Activated T-helper 1 cell treated with anti-CD3 and anti-CD28 coated beads, Interleukin-12 subunit alpha, Interleukin-12 subunit beta, Interleukin-2, Interleukin-4 antibody, amounts not matched to agents 30 ng/mL and 10 ng/mL and 1 ng/mL, durations not matched to agents 14 hours and 24 hours and 36 hours (primary cell): ENCODE measurements at places on chromosomes 3 and 15. TPM values are rescaled to one million over a fixed set of nuclear protein-coding genes. Genes with fewer than 3 reads are reported as not detected.

DNA sequence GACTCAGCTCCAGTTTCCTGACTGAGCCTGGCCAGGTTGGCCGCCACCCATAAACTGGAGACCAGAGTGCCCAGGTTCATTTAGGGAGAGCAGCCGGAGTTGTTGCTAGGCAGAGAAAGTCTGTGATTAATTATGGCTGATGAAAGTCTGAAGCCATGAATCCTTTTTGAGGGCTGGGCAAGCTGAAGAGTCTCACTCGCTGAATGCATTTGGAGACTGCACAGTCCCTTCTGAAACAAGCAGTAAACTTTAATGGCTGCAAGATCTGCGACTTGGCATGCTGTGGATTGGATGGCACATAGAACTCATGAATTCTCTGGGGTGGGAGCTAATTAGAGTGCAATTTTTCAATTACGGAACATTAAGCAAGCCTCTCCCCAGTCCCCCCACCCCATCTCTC is 282.1 kb downstream of the RPLP1 start:
- H3K36me3 ChIP-seq, result peaks cover 2% of the 10 kb centered on the region
- peaks cover 15% of the 10 kb centered on the region for H3K4me1 ChIP-seq
- H3K27ac ChIP-seq, result no peak overlapping the region
- peaks cover 25% of the 10 kb centered on the region for H3K27me3 ChIP-seq
- no peak for DNase-seq

The THSD4 gene
- total RNA-seq, result not detected in 2 replicates

GRCh38 chr3:112117841-112118571 is 15.0 kb downstream of the GCSAM start:
- no peaks in the 10 kb centered on the region for H3K27me3 ChIP-seq
- no peak for DNase-seq
- H3K4me1 ChIP-seq, result peaks cover 39% of the 10 kb centered on the region
- peaks cover 40% of the 10 kb centered on the region for H3K36me3 ChIP-seq

The ROPN1 gene
- not detected in 2 replicates for total RNA-seq

GRCh38 chr3:177552051-177552450 is 354.8 kb upstream of the TBL1XR1 start:
- H3K36me3 ChIP-seq, result no peaks in the 10 kb centered on the region
- H3K4me3 ChIP-seq, result no peak overlapping the region
- H3K4me1 ChIP-seq, result peaks cover 22% of the 10 kb centered on the region

DNA sequence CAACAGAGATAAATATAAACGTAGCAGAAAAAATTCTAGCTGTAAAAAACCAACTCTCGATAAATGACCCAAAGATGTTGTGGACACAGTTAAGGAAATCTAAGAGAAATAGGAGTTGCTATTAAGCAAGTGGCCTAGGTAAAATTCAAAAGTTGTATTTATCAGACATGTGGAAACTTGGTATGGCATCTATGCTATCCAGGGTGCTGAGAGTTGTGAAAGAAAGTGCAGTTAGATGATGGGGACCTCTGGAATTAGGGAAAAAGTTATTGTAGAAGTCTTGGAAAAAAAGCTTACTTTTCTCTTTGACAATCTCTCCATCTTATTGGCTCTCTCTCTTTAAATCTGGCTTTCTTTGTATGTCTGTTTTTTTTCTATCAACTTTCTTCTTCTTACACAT is 1090.9 kb downstream of the TBL1XR1 start:
- peaks cover 1% of the 10 kb centered on the region for H3K27me3 ChIP-seq
- no peak for DNase-seq
- H3K27ac ChIP-seq, result no peak overlapping the region
- H3K4me1 ChIP-seq, result no peaks in the 10 kb centered on the region
- no peak overlapping the region for H3K4me3 ChIP-seq
- no peaks in the 10 kb centered on the region for H3K36me3 ChIP-seq

DNA sequence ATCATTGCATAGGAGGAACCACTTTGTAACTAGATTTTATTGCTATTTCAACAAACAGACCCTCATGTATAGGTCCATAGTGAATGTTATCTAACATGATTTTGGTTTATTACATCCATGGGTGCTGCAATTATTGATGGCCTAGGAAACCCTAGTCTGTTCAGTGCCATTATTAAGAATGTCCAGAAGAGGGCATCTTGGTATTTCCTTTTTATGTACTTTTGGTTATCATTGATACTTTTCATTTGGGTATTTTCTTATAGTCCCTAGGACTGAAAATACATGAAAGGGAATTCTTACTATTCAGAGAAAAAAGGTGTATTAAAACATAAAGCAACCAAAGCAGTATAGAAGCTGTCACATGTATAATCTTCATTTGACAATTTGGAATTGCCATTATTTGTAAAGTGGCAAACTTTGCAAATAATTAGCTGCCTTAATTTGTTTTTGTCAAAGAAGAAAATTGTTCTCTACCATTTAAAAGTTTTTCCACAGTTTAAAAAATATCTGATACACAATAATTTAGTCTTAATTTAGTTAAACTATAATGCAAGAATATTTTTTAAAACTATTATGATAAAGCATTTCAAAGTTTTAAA is 48.7 kb downstream of the CNOT10 start:
- H3K36me3 ChIP-seq, result peaks cover 21% of the 10 kb centered on the region
- DNase-seq, result no peak
- no peak overlapping the region for H3K4me3 ChIP-seq
- no peaks in the 10 kb centered on the region for H3K27me3 ChIP-seq
- H3K27ac ChIP-seq, result no peak overlapping the region

DNA sequence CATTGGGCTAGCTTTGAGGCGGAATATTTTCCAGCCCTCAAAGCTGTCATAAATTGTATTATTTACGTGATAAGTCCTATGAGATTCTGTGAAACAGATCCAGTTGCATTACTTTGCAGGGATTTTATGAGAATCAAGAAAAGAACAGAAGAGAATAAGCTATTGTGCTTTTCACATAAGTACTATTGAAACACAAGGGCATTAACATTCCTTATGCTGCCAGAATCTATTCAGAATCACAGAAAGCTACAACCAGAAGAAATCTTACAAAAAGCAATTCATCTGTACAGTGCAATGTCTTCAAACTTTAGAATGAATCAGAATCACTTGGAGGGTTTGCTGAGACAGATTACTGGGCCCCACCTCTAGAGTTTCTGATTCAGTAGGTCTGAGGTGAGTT is 10.6 kb upstream of the CACNA1D start:
- DNase-seq, result no peak
- no peaks in the 10 kb centered on the region for H3K36me3 ChIP-seq
- H3K4me1 ChIP-seq, result no peaks in the 10 kb centered on the region
- no peak overlapping the region for H3K27ac ChIP-seq
- peaks cover 22% of the 10 kb centered on the region for H3K27me3 ChIP-seq

DNA sequence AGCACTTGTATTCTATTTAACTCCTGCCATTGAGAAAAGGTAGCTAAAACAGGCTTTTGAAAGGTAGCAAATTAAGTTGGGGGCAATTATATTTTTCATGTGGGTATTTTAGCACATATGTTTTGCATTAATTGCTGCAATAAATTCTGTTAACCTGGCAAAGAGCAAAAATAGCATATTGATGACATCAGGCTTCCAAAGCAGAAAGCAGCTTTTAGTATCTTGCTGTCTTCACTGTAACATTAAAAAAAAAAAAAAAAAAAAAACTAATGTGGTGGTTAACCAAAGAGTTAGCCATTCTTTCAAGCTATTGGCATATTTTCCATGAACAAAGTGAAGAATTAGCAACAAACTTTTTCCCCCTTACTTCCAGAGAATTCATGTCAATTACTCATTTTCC is 9.1 kb downstream of the EPHA3 start:
- no peak overlapping the region for H3K4me3 ChIP-seq
- DNase-seq, result no peak
- no peak overlapping the region for H3K27ac ChIP-seq
- H3K4me1 ChIP-seq, result peaks cover 8% of the 10 kb centered on the region
- H3K36me3 ChIP-seq, result no peaks in the 10 kb centered on the region

The KNL1 gene
- 21.6 and 22.4 TPM in 2 replicates for total RNA-seq

The IL5RA gene
- 0.12 TPM in 1 of 2 replicates, not detected in the other for total RNA-seq

GRCh38 chr15:37979671-37980409 is 45.4 kb downstream of the TMCO5A start:
- no peak overlapping the region for H3K27ac ChIP-seq
- no peaks in the 10 kb centered on the region for H3K36me3 ChIP-seq
- DNase-seq, result no peak
- no peaks in the 10 kb centered on the region for H3K27me3 ChIP-seq
- no peaks in the 10 kb centered on the region for H3K4me1 ChIP-seq
- no peak overlapping the region for H3K4me3 ChIP-seq

- no peak overlapping the region for H3K27ac ChIP-seq
- H3K36me3 ChIP-seq, result no peaks in the 10 kb centered on the region
- no peaks in the 10 kb centered on the region for H3K4me1 ChIP-seq
- H3K4me3 ChIP-seq, result no peak overlapping the region
- no peak for DNase-seq
Observed at GRCh38 chr15:82799183-82799841, 6.6 kb downstream of the FSD2 start.

The P3H2 gene
- total RNA-seq, result not detected in 2 replicates

- no peak overlapping the region for H3K27ac ChIP-seq
- peaks cover 5% of the 10 kb centered on the region for H3K4me1 ChIP-seq
- H3K36me3 ChIP-seq, result no peaks in the 10 kb centered on the region
- H3K4me3 ChIP-seq, result no peak overlapping the region
Observed at GRCh38 chr3:12345141-12345561, 56.3 kb downstream of the PPARG start.

The ARNT2 gene
- total RNA-seq, result 0.05 and 0.36 TPM in 2 replicates

- no peak overlapping the region for H3K4me3 ChIP-seq
- H3K4me1 ChIP-seq, result no peaks in the 10 kb centered on the region
- H3K36me3 ChIP-seq, result no peaks in the 10 kb centered on the region
Observed at GRCh38 chr3:34008836-34009809, 210.7 kb downstream of the PDCD6IP start.

The CPN2 gene
- not detected in 2 replicates for total RNA-seq

DNA sequence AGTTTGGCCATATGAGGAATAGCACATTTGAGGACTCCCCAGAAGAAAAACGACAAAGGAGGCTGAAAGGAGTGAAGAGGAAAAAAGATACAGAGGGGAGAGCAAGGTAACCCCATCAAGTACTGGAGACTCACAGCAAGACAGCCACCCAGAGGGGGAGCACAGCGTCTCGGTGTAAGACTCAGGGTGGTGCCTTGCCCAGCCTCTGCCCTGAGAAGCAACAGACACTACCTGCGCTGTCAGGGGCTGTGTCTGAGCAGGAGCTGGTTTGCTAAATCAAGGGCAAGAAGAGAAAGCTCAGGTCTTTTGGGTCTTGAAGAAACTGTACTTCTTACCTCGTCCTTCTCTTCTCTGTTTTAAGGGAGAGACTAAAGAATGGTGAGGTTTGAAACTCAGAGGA is 27.9 kb downstream of the FBXO45 start:
- peaks cover 11% of the 10 kb centered on the region for H3K4me1 ChIP-seq
- peaks cover 27% of the 10 kb centered on the region for H3K27me3 ChIP-seq
- no peak overlapping the region for H3K27ac ChIP-seq
- no peak overlapping the region for H3K4me3 ChIP-seq
- no peak for DNase-seq

- DNase-seq, result no peak
- H3K36me3 ChIP-seq, result peaks cover 30% of the 10 kb centered on the region
- peak overlapping the region; percentile 76 for H3K27ac ChIP-seq
- H3K4me3 ChIP-seq, result peak overlapping the region; percentile 89
- peaks cover 69% of the 10 kb centered on the region for H3K4me1 ChIP-seq
Observed at GRCh38 chr3:63914312-63914711, 2.1 kb upstream of the SCAANT1 start.

The ACKR4 gene
- total RNA-seq, result 0.15 and 0.16 TPM in 2 replicates

DNA sequence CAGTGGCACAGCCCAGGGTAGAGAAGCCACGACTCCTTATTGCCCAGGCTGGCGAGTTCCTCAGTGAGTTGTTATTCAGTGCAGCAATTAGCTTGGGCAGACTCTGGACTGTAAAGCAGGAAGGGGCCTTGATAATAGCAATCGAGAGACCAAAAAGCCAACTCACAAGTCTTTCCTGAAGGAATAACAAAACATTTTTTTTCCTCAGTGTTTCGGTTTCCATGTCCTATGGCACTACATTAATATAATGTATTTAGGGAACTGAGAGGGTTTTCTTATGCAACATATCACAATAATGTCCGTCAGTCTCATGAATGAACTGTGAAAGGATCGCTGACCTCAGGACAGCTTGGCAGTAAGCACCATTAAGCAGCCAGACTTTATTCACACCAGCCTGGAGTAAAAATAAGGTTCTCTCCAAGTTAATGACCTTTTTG is 248.9 kb upstream of the TBL1XR1 start:
- H3K4me3 ChIP-seq, result no peak overlapping the region
- H3K36me3 ChIP-seq, result no peaks in the 10 kb centered on the region
- peaks cover 9% of the 10 kb centered on the region for H3K4me1 ChIP-seq
- no peak for DNase-seq
- no peaks in the 10 kb centered on the region for H3K27me3 ChIP-seq

DNA sequence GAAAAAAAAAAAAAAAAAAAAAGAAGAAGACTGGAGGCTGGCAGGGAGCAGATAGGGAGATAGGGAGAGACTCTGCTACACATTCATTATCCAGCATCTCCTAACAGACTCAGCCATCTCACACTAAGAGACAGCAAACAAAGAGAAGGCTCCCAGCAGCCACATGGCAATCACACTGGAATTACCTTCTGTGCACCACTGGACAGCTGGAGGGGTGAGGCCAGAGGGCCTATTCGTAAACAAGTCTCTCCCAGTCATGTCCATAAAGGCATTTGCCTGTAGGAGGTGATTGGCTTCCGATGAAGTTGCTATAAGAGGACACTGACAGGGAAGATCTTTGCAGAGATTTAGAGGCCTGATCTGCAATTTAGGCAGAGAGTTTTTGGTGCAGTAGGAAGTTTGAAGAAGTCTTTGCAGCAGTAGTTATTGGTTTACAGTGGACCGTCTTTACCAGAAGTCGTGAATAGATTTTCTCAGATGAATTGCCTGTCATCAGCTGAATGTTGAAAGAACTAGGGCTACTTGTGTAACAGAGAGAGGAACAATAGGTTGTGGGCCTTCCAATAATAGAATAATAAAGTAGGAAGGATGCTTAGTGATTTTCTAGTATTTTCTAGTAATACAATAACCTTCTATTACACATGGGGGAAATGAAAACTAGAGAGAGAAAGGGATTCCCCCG is 89.7 kb downstream of the TP63 start:
- peaks cover 3% of the 10 kb centered on the region for H3K27me3 ChIP-seq
- no peaks in the 10 kb centered on the region for H3K36me3 ChIP-seq
- H3K4me3 ChIP-seq, result no peak overlapping the region
- no peak for DNase-seq
- no peaks in the 10 kb centered on the region for H3K4me1 ChIP-seq
- H3K27ac ChIP-seq, result no peak overlapping the region

GRCh38 chr3:78494851-78495250 is 1272.9 kb downstream of the ROBO1 start:
- no peaks in the 10 kb centered on the region for H3K36me3 ChIP-seq
- H3K27ac ChIP-seq, result no peak overlapping the region
- no peak for DNase-seq

GRCh38 chr3:51940648-51941462 is 849 bp downstream of the RRP9 start:
- peaks cover 42% of the 10 kb centered on the region for H3K4me1 ChIP-seq
- H3K36me3 ChIP-seq, result peaks cover 27% of the 10 kb centered on the region
- H3K4me3 ChIP-seq, result peak overlapping the region; percentile 89
- DNase-seq, result no peak

The PIGZ gene
- total RNA-seq, result 1.2 and 1.7 TPM in 2 replicates

GRCh38 chr15:44798826-44799225 is 62.5 kb downstream of the TRIM69 start:
- no peaks in the 10 kb centered on the region for H3K27me3 ChIP-seq
- H3K27ac ChIP-seq, result no peak overlapping the region
- H3K4me3 ChIP-seq, result no peak overlapping the region
- H3K4me1 ChIP-seq, result peaks cover 13% of the 10 kb centered on the region
- no peaks in the 10 kb centered on the region for H3K36me3 ChIP-seq
- no peak for DNase-seq
